CD4-positive, alpha-beta T cell treated with Interleukin-10 for 1 hour (primary cell): ENCODE measurements at places on chromosomes 5 and 9.

DNA sequence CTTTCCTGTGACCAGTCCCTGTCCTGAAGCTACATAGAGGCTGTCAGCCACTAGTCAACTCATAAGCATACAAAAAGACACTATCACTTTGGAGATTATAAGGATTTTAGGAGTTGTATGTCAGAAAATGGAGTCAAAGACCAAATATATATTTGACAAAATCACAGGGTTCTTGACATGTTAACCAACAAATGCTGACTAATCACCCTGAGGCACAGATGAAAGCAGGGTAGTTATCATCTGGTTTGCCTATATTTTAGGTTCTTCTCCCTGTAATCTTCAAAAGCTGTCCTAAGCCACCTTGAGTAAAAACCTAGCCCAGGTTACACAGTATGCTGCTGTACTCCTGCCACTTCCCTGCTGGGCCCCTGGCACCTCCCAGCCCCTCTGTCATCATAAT lies 64.7 kb upstream of the ERCC6L2 start:
- DNase-seq, result no peak

- DNase-seq, result no peak
These were observed 127.2 kb upstream of the PITX1 start for GRCh38 chr5:135161221-135161620.

- no peak for DNase-seq
These were observed 94.7 kb downstream of the EBF1 start for GRCh38 chr5:159005062-159005461.

GRCh38 chr5:142930395-142931110 lies 160.4 kb downstream of the ARHGAP26 start:
- no peak for DNase-seq

DNA sequence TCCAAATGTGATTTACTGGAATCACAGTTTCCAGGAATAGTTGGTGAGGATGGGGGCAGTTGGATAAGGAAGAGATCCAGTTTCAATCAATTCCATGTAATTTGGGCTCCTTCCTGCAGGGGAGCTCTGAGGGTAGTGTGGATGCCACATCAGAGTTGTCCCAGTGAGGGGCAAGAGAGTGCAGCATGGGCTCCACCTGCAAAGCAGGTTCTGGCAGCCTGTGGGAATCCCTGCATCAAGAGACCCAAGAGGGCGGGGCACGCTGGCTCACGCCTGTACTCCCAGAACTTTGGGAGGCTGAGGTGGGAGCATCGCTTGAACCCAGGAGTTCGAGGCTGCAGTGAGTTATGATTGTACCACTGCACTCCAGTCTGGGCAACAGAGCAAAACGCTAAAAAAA lies 188.5 kb downstream of the CACNA1B start:
- DNase-seq, result no peak

DNA sequence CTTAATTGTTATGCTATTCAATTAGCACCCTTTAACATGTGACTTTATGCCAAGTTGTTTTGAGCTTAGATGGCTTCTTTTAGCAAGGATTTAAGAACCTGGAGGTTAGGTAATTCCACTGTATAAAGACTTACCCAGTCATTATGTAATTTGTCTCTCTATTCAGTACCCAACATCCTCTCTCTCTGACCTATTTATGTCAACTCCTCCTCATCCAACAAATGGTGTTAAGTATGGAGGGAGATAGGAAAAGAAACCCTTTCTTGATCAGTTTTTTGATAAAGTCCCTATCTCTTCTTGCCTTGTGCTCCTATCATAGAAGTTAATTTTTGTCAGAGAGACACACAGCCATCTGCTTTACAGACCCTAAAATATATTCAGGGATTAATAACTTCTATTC lies 181.2 kb upstream of the GPR151 start:
- DNase-seq, result no peak

DNA sequence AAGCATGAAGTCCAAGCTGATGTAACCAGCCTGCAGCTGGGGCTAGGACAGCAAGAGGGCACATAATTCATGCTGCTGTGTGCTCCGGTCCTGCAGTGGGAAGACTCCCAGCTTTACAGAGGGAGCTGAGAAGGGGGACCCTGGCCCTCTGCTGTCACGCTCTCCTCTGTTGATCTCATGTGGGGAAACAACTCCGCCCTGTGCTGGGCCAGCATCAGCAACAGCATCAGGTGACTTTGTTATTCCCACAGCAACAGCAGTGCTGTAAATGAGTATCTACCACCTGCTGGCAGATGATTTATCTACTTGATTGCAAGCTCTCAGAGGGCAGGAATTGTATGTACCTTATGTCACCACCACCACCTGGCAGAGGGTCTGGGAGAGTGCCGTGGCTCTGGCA lies 176.2 kb downstream of the COL23A1 start:
- no peak for DNase-seq

GRCh38 chr9:112719696-112720095 lies 1.8 kb upstream of the INIP start:
- DNase-seq, result no peak

GRCh38 chr9:4070266-4070665 lies 229.6 kb downstream of the GLIS3 start:
- no peak for DNase-seq

DNA sequence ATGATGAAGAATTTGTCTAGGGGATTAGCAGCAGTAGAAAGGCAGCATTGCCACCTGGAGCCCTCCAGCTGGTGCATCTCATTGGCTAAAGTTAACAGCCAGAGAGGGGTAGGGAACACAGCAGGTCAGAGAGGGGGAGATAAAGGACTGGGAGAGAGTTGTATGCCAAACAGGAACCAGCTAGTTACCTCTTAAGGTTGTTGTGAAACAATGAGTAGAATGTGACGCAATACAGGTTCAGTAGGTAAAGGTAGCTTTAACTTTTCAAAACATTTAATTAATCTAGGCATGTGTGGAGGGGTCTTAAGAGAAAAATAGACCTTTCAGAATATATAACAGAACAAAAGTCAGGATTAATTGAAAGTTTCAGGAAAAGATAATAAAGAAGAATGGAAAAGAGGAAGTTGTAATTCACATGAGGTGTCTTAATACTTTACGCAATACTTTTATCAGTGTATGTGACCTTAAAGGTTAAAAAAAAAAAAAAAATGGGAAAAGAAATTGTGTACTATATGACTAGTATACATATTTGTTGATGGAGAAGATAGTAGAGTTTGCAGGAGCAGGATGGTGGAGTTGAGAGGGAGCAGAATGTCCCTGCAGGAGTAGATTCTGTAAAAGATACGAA lies 14.3 kb downstream of the FBXO38 start:
- DNase-seq, result no peak

DNA sequence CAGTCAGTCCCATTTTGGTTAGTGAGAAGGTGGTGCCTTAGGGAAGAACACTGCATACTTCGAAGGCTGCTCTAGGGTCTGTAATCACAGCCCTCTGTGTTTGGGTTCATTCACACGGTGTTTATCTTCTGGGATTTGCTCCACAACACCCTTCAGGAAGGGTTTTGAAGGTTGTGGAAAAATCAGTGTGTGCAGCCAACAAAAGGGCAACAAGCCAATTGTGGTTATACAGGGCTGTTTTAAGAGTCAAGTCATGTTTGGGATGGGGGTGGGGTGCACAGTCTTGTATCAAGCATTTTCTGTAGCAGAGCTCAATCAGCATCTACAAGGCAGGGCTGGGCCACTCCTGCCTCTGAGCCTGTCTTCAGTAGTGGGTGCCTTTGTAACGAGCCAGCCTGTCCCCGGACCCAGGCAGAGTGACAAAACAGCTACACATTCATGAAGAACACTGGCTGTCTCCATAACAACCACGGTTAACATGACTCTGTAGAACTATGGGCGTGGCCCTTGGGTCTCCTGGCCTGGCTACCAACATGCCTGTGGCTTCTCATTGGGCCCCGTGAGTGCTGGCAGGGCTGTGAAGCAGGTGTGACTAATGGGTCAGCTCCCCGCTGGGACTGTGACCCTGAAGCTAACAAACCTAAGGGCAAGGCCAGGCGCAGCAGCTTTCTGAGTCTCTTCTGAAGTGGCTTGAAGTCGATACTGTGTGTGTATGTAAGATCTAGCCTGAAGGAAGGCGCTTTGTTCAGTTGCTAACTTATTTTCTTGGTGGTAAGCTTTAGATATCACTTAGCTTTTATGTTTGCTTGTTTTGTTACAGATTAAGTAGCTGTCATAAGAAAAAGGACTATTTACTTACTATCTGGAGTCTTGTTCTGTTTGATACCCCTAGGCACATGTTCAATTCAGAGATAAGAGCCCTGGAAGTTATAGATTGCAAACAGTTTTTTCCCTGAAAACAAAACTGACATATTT lies 27.9 kb upstream of the GOLM1 start:
- DNase-seq, result no peak

GRCh38 chr9:99491408-99492158 lies 269.5 kb downstream of the SEC61B start:
- no peak for DNase-seq

GRCh38 chr5:72840041-72840440 lies 23.6 kb downstream of the TNPO1 start:
- no peak for DNase-seq

GRCh38 chr9:113345190-113345589 lies 4.2 kb upstream of the BSPRY start:
- DNase-seq, result no peak

DNA sequence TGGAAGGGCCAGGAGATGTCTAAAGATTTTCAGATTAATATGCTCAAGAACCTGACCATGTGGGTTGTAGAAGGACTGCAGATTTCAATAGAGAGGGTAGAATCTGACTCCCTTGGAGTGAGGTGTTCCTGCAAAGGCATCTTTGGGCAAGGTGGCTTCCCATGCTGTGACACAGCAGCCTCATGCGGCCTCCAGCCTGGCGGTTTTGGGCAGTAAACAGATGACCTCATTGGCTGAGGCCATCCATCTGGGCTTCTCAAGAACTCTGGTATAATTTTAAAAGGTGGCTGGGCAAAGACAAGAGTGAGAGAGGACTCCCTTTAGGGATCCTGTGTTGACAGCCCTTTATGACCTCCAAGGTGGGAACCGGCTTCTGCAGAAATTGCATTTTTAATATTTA lies 90.3 kb upstream of the ERCC6L2 start:
- DNase-seq, result no peak

GRCh38 chr9:116336133-116336862 lies 182.7 kb downstream of the PAPPA start:
- DNase-seq, result no peak

- no peak for DNase-seq
These were observed 122.9 kb downstream of the HMHB1 start for GRCh38 chr5:143934821-143935220.

- DNase-seq, result no peak
These were observed 381.6 kb upstream of the ADAMTS16 start for GRCh38 chr5:4758550-4758949.

- DNase-seq, result no peak
These were observed 1471.8 kb upstream of the NUDT12 start for GRCh38 chr5:105034401-105034763.

DNA sequence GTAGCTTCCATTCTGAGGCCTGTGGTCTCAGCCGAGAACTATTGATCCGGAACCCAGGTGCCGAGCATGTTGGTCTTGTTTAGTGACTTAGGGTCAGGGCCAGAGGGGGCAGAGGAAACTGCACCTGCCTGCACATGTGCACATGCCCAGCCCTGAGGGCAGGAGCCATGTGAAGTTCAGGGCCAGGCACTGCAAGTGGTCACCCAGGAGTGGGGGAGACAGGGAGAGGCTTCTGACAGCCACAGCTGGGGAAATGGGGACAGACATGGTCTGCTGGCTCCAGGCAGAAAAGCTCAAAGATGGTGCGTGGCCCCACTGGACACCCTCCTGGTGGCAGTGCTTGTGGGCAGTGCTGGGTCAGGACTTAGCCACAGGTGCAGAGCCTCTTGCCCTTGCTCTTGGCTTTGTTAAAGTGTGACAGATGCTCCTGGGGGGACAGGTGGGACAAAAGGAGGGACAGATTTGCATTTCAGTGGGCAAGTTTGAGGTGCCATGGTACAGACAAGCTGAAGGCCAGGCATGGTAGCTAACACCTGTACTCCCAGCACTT lies 134.4 kb downstream of the CACNA1B start:
- DNase-seq, result no peak

- no peak for DNase-seq
These were observed 63.6 kb upstream of the SLC28A3 start for GRCh38 chr9:84404095-84404686.
